ENCODE measurements at places on chromosomes 1 and 21.

DNA sequence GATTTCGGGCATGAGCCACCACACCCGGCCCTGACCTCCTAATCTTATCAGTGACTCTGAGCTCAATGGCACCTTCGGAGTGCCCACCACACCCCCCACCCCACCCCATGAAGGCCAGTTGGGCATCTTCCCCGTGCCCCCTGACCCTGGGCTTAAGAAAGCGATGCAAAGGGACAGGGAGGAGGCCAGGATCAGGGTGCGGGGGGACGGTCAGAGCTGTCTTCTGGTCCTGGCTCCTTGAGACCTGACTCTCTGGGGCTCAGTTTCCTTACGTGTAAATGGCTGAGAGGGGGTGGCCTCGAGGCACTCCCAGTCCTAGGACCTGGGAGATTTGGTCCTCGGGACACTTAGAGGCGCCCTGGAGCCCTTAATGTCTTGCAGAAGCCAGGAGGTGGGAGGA is 103.9 kb upstream of the VAMP3 start:
- DNase-seq, result no peak

DNA sequence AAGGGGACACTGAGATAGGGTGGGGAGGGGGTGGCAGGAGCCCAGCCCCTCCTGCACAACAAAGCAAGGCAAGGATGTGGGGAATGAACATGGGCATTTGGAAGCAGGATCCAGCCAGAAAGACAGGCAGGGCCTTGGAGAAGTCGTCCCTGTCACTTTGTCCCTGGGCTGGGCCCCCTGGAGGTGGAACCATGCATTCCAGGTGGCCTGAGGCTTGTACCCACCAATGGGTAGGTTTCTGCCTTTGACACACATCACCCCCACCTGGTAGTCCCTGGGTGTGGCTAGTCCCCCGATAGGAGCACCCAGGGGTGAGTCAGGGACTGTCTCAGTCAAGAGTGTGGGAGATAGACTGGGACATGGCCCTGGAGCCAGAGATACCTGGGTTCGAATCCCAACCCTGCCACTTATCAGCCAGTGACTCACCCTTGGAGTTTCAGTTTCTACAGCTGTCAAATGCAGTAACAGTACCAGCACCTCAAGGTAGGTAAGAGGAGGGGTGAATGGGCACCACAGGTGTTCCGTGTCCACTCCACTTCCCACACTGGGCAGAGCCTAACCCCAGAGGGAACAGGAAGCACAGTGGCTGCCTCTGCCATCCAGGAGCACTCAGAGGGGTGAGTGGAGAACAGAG is 10.0 kb downstream of the PLA2G2D start:
- no peak for DNase-seq

GRCh38 chr1:92989936-92990583 is 28.8 kb upstream of the DIPK1A start:
- DNase-seq, result no peak

- no peak for DNase-seq
Measured at GRCh38 chr1:22975694-22976093, 3.0 kb upstream of the LACTBL1 start.

DNA sequence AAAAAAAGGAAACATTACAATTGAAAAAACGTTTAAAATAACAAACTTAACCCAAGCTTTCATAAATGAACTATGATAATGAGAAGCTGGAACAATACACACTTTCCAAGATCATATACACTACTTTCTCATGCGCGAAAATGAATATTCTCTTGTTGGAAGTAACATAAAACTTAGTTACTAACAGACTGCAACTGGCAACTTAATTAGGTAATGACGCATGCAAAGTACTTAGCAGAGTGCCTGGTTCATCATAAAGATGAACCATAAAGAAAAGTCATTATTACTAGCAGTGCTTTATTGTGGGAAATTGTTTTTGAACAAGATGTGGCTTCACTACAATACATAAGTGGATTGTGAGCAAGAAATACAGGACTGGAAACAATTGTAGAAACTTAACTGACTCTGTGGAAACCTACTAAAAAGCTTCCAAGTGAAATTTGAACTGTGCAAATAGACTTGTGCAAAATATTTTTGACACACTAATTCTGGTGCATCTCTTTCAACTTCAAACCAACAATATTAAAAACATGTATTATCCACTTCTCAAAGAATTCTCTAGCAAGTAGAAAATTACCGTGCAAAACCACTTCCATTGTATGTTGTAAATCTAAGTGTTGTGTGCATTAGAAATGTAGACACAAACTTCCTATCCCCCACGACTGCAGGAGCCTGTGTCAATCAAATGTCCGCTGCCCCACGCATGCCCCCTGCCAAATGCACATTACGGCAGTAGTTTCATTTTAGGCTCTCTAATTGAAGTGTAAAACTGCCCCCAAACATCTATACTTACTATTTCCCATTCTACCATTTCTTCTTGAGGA is 2.0 kb downstream of the ARHGAP29 start:
- no peak for DNase-seq

GRCh38 chr21:15730484-15731242 is 881 bp downstream of the USP25 start:
- peak; percentile 66 for DNase-seq

DNA sequence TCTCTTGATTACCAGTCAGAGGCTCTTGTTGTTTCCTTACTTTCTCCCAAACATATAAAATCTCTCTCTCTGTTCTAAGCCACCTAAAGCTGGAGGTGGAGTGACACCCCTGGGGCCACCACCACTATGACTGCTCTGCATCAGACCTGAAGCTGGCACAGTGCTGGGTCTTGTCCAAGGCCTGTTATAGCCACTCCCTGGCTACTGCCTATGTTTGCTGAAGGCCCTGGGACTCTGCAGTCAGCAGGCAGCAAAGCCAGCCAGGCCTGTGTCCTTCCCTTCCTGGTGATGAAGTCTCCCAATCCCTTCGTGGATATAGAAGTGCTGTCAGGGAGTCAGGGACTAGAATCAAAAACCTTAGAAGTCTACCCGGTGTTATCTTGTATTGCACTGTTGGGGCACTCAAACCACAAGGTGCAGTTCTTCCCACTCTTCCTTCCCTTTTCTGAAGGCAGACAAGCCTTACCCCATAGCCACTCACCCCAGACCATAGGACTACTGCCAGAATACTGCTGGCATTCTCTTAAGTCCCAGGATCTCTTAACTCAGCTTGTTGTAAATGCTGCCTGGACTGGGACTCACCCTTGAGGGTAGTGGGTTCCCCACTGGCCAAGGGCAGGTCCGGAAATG is 103.1 kb downstream of the RPS6KC1 start:
- DNase-seq, result no peak

DNA sequence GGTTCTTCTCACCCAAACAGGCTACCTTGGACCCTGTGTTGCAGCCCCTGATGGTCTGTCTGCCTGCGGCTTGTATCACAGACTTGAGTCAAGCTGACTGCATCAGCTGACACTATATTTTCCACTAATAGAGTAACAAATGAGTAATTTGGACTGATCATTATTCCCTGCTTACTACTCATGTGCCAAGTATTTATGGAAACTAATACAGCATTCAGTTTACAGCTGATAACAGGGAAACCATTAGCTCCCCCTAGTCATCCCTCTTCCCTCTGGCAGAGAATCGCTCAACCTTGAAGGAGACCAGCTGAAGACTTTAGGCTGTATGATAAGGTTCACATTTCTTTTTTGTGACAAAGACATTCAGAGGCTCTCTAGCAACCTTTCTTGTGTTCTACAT is 116.6 kb upstream of the SYT6 start:
- DNase-seq, result no peak

DNA sequence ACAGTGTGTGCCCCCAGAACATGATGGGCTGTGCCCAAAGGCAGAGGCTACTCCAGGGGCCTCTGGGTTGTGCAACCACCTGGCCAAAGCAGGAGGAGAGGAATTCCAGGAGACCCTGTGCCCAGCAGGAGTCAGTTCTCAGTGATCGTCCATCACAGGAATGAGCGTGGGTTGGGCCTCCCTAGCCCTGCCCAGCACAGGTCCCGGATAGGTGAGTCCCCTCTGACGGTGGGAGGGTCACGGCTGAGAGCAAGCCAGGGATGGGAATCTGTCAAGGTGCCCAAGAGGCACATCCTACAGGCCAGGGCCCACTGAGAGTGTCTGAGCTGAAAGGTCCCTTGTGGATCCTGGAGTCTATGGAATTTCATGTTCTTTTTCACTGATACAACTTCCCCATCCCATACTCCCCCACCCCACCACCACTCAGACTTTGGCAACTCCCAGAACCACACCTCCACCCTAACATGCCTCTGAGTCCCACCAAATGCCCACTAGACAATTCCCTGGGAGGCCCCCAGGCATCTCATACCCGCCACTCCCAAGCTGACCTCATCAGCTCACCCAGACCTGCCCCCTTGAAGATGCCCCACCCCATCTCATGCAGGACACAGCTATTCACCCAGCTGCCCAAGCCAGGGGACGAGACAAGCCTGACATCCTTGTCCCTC is 3.1 kb downstream of the GJB4 start:
- DNase-seq, result no peak

DNA sequence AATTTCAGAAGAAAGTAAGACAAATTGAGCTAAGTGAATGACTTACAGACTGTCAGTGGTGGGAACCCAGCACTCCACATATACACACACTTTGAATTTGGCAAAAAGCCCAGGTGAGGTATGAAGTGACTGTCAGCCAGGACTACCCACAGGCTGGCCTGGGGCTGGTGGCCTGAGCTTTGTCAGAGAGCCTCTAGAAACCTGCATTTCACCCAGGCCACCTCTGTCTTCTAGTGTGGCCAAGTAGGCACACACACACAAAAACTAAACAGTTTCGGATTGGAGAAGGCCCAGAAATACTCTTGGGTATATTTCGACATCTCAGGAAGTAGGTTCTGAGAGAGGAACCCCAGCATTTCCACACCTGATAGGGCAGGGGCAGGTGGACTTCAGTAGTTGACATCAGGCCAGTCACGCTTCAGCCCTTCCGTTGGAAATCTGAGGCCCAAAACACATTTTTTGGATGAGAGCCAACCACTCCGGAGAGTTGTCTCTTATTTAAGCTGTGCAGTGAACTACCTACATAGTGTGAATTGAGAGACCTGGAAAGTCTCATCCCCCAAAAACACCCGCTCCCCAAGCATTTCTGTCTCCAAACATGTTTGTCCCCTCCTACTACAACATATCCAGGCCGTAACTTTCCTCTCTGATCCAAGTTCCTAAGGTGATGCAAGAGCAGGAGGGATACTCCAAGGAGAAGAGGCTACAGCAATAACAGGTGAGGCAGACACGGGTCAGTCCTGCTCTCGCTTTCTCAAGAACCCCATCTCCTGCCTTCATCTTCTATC is 167.2 kb upstream of the PROX1 start:
- no peak for DNase-seq

GRCh38 chr1:205948039-205948438 is 4.8 kb upstream of the SLC26A9 start:
- no peak for DNase-seq

- no peak for DNase-seq
Measured at GRCh38 chr1:236888126-236888525, 93.0 kb downstream of the MTR start.

GRCh38 chr1:51306950-51307349 is 23.4 kb downstream of the TTC39A start:
- DNase-seq, result no peak

GRCh38 chr1:197915862-197916499 is 1.2 kb upstream of the LHX9 start:
- DNase-seq, result no peak

- no peak for DNase-seq
Measured at GRCh38 chr1:15137809-15138208, 15.7 kb upstream of the TMEM51 start.

DNA sequence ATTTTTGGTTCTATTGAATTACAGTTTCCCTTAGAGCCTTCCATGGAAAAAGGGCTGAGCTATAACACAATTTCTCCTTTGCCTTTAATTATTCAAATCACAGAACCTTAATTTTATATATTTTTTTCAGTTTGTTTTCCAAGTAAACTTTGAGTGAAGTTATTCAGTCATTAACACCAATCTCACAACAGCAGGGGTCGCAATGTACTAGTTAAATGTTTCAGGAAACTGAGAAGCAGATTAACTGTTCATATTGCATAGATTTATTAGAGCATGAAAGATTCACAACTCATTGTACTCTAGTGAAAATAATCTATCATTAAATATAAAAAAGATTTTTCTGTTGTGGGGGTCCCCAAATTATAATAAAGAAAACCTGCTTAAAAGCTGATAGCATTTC is 64.1 kb downstream of the KIFAP3 start:
- DNase-seq, result no peak

- no peak for DNase-seq
Measured at GRCh38 chr1:48760857-48761256, 15.8 kb downstream of the BEND5 start.

DNA sequence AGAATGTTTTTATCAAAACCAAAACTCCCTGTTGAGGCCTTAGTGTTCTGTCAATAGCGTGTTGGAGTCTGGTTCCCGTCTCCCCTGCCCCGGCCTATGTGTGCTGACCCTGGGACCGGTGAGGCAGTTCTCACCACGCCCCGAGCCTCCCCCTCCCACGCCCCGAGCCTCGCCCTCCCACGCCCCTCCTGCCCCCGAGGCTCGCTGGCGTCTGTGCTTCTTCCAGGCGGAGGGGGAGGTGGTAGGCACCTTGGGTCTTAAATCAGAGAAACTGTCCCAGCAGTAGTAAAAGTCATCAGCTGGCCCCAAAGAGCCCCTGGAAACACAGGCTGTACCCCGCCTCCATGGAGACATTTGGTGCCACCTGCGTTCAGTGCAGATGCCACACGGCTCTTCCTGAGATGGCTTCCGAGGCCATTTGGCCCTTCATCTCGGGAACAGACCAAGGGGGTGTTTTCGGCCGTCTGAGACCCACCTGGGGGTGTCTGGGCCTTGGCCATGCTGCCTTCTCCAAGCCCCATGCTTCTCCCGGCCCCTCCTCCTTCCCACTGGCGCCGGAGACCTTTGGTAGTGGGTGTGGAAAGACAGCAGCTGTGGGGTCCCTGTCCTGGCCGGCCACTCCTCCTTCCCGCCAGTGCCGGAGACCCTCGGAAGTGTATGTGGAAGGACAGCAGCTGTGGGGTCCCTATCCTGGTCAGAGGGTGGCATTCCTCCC is 44.7 kb downstream of the SKI start:
- DNase-seq, result no peak

DNA sequence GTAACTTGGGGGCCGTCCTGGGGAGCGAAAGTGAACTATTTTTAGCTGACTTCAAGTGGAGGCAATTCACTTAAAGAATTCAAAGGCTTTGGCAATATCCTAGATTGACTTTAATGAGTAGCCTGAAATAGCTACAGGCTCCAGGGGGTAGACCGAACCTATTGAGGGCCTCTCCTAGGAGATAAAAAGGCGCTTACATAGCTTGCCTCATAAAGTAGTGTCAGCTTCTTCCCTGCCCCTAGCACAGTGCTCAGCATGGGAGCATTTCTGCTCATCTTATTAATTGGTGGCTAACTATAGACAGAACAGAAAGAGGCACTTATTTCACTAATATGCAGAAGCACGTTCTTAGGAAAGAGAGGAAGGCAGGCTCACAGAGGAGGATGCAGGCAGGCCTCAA is 12.3 kb upstream of the CTNNBIP1 start:
- DNase-seq, result no peak

- no peak for DNase-seq
Measured at GRCh38 chr21:15221799-15222386, 157.1 kb upstream of the NRIP1 start.

Measured in caudate nucleus (tissue), 63 donors.